ENCODE measurements at places on chromosomes 4 and X.
A peak's percentile ranks its signal among the peaks of the same experiment; 100 is the strongest.

DNA sequence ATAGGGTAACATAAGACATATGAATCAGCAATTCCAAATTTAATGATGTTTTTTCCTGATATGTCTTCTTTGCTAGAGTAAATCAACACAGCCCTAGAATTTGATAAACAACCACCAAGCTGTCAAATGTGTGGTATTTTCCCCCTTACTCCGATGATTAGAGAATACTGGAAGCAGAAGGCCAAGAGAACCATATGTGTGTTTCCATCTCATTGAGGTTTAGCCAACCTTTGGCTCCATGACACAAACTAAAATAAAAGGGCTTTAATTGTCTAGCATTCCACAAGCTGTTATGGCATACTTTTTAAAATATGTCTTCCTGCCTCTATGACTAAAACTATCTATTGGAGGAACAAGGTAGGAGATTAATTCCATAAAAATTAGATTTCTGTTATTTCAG, 1222.4 kb upstream of the AGA start:
- DNase-seq, result no peak

- DNase-seq, result no peak
Measured at GRCh38 chrX:102338162-102338561, 91.2 kb downstream of the NXF2 start.

GRCh38 chrX:25083661-25084060, 67.9 kb upstream of the ARX start:
- no peak for DNase-seq

- no peak for DNase-seq
Measured at GRCh38 chrX:15438332-15438731, 54.1 kb upstream of the VEGFD start.

GRCh38 chrX:136219893-136220292, 31.3 kb downstream of the MAP7D3 start:
- peak; percentile 6 for DNase-seq

DNA sequence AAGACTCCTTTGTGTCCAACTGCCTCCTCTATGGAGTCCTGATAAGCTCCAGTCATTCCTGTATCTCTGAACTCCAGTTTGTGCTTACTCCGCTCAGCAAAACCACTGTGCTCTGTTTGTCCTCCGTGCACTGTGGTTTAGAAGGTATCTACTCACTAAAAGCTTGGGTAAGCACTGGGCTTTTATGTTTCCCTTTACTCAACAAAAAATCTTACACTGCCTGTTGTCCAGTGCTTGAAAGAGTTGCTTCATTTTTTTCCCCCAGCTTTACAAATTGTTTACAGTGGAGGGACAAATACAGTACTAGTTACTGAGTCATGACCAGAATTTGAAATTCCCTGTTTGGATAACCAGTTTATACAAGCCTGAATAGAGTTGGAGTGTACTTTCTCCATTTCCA, 545.3 kb upstream of the FAT1 start:
- DNase-seq, result no peak

GRCh38 chr4:83212041-83212851, 72.4 kb downstream of the COQ2 start:
- no peak for DNase-seq
